Activated B cell treated with CpG ODN at 0.5 μM for 24 hours (primary cell): ENCODE measurements at places on chromosomes 7 and 10.

DNA sequence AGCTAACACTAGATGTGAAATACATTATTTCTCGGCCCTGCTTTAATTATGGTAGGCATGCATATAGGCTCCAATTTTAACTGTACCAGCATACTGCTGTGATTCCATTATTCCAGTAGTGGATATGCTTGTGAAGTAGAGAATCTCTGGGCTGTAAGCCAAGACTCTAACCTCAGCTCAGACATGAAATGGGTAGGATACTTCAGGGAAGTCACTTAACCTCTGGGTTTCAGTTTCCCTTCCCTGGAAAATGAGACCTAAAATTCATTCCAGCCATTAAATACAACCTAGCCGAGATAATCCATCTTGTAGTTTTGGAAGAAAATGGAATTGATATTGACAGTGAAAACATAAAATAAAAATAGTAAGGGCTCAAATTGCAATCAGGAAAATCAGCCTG, 59.6 kb upstream of the TRIL start:
- DNase-seq: no peak

GRCh38 chr10:112991888-112992491, 41.9 kb downstream of the TCF7L2 start:
- no peak for DNase-seq

DNA sequence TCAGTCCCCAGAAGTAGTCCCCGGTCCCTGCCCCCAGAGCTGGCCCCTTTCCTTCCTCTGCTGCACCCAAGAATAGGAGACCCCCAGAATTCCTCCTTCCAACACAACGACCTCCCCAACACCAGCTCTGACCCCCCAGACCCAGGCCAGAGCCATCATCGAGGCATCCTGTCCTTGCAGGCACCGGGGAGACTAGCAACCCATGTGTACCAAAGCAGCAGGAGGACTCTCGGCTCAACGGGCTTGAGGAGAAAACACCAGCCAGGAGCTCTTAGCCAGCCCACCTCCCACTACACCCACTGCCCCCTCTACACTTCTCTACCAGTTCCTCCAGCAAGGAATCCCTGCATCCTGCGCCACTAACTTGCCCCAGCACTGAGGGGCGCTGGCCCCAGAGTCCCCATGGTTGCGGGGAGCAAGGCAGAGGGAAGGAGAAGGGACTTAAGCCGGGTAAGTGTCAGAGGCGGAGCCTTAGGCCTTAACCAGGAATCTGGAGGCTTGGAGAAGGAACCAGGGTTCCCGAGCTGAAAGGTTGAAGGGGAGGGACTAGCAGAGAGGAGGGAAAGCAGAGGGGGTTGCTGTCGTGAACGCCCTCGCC, 3.9 kb downstream of the GRID1 start:
- no peak for DNase-seq

GRCh38 chr7:94222516-94222915, 172.2 kb upstream of the COL1A2 start:
- DNase-seq: no peak

DNA sequence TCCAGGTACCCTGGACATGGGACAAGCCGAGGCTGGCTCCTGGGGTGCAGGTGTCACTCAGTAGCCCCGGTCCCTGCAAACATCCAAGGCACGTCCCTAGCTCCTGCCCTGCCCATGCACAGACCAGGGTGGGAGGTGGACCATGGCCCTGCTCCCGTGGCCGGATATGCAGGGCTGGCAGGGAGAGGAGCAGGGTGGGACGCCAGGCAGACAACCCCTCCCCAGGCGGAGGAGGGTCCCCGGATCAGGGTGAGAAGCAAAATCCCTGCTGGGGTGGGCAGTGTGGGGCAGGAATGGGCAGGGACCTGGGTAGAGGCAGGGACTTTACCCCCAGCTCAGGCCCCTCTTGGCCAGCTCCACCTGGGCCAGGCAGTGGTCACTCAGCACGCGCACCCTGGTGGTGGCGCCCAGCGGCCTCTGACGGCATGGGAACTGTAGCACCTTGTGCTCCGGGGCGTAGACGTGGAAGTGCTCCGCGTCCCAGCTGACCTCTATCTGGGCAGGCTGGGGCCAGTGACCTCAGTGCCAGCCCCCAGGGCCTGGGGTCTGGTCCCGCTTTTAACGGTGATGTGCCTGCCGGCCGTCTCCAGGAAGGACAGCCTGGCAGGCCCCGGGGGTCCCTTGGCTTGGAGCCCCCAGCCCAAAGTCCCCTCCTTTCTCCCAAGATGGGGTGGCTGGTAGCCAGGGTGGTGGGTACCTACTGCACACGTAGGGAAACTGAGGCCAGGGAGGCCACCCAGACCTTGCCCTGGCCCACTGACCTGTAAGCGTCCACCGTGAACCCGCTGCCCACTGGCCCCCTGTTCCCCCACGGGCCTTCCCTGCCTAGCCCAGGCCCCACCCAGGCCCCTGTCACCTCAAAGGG, 1.2 kb downstream of the GRIFIN start:
- no peak for DNase-seq

GRCh38 chr7:108330227-108330626, 126.0 kb downstream of the NRCAM start:
- no peak for DNase-seq

- DNase-seq: no peak
Measured at GRCh38 chr7:158024881-158025280, 562.7 kb downstream of the PTPRN2 start.

GRCh38 chr10:1577945-1578344, 159.4 kb downstream of the ADARB2 start:
- no peak for DNase-seq

- DNase-seq: no peak
Measured at GRCh38 chr10:12943425-12943824, 58.1 kb downstream of the CCDC3 start.

DNA sequence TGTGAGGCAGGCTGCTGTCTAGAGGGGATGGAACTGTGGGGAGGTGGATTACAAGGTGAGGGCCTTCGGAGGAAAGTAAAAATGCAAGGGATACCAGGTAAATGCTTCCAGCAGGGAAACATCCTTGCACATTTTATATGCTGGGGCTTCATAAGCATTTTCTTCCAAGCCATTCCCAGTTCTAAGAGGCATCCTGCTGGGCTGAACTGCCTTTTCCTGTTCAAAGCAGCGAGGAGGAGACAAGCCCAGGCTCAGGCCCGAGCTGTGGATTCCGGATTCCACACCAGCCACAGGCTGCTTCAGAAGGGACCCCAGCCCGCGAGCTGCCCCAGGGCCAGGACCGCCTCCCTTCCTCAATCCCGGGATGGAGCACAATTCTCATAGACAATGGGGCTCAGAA, 249.7 kb downstream of the TNS3 start:
- DNase-seq: no peak

GRCh38 chr10:17109475-17110207, 20.0 kb downstream of the CUBN start:
- no peak for DNase-seq
